Heart right ventricle (tissue), 16 donors: ENCODE measurements at places on chromosomes 2 and 18. TPM values are rescaled to one million over a fixed set of nuclear protein-coding genes. Genes with fewer than 3 reads are reported as not detected.

GRCh38 chr2:187453078-187453641 is 5.1 kb upstream of the CALCRL start:
- DNase-seq: no peak

DNA sequence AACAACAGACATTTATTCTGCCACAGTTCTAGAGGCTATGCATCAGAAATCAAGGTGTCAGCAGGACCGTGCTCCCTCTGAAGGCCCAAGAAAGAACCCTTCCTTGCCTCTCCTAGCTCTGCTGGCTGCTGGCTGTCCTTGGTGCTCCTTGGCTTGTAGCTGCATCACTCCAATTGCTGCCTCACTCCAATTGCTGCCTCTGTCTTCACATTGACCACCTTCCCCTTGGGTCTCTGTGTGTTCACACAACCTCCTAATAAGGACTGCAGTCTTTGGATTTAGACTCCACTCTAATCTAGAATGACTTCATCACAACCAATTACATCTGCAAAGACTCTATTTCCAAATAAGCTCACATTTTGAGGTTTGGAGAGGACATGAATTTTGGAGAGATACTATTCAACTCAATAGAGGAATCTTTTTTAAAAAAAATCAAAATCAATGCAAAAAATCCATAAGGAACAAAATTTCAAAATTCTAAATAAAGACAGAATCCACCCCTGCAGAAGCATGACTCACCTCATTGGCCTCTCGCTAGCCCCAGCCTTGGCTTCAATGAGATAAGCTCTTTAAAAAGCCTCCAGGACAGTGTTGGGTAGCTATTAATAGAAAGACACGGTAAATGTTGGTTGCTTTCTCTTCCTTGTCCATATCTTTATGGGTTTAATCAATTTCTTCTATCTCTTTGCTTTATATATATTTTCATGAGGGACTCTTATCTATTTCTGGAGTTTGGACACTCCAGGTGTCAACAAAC is 267.6 kb upstream of the MGAT5 start:
- DNase-seq: no peak

- no peak for DNase-seq
Observed at GRCh38 chr2:193869564-193869963, 1674.8 kb upstream of the TMEFF2 start.

DNA sequence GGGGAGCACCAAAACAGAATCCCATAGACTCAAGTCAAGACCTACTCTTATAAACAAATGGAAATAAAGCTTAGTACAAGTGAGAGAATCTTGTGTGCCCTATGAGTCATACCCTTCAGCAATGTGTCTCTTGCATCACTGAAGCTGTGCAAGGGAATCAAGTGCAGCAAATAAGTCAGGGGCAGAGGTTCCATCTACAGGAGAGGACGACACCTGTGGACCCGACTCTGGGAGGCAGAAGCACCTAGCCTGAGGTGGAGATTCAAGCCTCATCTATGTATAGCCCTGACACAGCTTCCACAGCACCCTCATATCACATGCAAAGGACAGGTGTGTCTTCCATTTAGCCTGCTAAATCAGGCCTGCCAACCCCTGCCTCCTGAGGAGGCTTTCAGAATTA is 298.2 kb downstream of the CNTNAP5 start:
- no peak for DNase-seq

GRCh38 chr18:46042571-46043123 is 29.4 kb downstream of the PSTPIP2 start:
- DNase-seq: no peak

Gene COL4A4
- 3.6 TPM for total RNA-seq

GRCh38 chr2:144942516-144943256 is 422.8 kb upstream of the ZEB2 start:
- DNase-seq: no peak
